Activated naive CD4-positive, alpha-beta T cell (primary cell): ENCODE measurements at places on chromosomes 13 and 19.

- DNase-seq = no peak
Measured at GRCh38 chr19:20964798-20965197, 41.7 kb downstream of the ZNF85 start.

DNA sequence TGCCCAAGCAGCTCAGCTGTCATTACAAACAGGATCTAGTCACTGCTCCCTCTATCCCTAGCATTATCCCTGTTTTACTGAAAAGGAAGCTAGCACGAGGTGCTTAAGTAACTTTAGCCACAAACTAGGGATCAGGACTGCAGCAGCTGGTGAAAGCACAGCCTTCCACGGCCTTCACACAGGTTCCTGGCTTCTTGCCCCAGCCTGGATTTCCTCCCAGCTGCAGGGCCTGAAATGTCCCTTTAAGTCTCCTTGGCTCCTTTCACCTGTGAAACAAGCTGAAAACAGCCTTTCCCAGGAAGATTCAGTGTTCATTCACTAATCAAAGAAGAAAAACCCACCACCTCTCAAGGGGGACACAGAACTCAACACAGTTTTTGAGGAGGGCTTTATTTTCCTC is 754.5 kb downstream of the DIAPH3 start:
- DNase-seq = no peak

DNA sequence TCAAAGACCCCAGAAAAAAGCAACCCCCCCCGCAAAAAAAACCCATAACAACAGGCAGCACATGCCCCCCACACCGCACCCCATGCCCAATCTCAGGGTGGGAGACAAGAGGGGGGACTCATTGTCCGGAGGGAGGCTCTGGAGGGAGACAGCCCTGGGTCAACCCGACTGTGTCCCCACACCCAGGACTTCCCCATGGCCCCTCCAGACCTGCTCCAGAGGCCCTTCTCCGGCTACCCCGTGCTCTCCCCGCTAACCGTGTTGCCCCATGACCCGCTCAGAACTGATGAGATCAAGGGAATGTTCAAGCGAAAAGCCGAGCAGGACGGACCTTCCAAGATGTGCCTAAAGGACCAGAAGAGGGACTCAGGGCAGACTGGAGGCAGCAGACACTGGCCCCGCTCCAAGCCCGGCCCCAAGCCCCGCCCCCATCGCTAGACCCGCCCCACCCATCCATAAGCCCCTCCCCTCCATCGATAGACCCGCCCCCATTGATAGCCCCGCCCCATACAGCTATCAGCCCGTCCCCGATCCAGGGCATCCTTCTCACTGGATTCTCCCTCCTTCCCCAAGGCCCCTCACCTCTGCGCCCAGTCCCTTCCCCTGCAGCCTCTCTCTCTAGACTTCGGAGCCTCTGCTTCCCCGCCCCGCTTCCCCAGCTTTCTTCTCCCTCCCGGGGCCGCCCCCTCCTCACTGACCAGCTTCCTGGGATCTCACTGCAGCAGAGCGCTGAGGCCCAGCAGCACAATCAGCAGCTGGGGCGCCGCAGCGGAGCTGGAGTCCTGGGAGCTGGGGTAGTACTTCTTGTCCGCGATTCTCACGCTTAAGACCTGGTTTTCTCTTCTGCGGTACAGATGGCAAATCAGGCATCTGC is 2.2 kb downstream of the BST2 start:
- DNase-seq = peak; percentile 22

DNA sequence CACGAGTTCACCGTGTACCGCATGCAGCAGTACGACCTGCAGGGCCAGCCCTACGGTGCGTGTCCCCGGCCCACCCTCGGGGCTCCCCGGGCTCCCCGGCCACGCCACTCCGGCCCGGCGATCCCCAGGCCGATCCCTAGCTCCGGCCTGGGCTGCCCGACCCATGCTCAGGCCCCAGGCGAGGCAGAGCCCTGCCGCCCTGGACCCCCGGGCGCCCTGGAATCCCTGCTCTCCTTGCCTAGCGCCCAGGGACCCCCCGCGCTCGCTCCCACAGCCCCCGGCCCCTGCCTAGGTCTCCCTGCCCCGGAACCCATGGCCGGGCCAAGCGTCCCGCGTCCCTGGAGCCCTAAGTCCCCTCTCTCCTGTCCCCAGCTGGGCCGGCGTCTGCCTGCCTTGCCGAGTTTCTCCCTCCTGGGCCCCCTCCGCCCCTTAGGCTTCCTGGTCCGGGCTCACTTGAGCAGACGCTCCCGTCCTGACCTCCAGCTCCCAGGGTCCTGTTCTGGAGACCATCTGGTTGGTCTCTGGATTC is 494 bp downstream of the NCLN start:
- DNase-seq = no peak
